ENCODE measurements at places on chromosomes 16 and 17.

- DNase-seq, result no peak
Observed at GRCh38 chr16:85464383-85465305, 148.5 kb upstream of the GSE1 start.

- DNase-seq, result no peak
Observed at GRCh38 chr17:31806921-31807320, 52.1 kb downstream of the COPRS start.

DNA sequence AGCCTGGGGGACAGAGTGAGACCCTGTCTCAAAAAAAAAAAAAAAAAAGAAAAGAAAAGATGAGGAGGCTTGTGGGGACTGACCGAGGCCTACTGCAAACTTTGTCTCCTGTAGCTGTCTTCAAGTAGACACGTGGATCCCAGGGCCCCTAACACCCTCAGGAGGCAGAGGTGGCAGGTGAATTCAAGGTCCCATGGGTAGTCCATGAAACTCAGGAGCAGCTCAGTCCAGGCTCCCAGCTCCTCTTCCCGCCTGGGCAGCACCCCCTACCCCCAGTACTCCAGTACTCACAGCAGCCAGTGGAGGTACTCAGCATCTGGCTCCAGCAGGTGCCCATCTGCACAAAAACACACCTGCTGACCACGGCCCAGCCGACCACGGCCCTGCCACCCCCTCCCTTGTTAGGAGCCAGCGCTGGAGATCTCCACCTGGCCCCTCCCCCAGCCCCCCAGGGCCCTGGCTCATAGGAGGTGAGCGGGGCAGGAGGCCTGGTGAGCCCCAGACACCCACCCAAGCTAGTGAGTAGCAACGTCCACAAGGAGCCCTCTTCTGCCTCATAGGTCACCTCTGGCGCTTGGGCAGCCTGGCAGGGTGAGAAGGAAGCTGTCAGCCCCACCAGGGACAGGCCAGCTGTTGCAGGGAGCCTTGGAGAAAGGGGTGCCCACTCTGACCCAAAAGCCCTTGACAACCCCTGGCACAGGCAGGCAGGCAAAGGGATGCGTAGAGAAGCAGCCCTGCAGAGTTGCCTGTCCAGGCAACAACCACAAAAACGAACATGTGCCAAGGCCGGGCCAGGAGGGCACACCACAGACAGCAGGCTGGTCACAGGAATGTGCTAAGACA, 3.8 kb downstream of the MRPL38 start:
- DNase-seq, result no peak

- DNase-seq, result peak; percentile 31
Observed at GRCh38 chr17:75619506-75620431, 13.5 kb upstream of the SMIM5 start.

GRCh38 chr16:17275076-17276009, 195.4 kb downstream of the XYLT1 start:
- no peak for DNase-seq

DNA sequence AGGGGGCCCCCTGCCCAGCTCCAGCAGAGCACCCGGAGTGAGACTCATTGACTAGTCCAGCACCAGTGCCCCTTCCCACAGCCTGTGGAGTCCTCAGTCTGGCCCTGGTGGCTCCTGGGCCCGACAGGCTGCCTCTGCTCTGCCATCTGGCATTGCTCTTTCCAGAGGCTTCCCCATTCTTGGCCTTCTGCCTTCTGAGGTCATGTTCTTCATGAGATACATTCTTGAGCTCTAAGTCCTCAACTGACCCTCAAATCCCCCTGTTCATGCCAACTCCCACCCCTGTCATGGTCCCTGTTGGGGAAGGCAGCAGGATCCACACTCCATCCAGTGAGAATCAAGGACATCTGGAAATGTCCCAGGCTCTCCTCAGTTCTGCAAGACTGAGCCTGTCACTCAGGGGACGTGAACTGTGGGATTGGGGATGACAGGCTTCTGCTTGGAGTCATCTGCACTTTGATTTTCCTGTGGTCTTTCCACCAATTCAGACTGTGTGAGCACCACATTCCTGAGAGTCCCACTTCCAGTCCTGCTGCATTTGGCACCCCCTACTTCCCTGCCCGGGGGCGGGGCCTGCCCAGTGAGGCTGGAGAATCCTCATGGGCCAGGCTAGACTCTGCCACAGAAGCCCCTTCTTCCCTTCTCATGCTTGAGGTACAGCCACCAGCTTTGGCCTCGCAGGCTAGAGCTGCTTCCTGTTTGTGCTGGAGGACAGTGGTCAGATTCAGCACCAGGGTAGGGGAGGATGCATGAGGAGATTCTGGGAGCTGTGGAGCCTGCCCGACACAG, 2.7 kb downstream of the TRPV2 start:
- DNase-seq, result no peak

GRCh38 chr16:67451061-67451703, 20.3 kb downstream of the HSD11B2 start:
- no peak for DNase-seq

DNA sequence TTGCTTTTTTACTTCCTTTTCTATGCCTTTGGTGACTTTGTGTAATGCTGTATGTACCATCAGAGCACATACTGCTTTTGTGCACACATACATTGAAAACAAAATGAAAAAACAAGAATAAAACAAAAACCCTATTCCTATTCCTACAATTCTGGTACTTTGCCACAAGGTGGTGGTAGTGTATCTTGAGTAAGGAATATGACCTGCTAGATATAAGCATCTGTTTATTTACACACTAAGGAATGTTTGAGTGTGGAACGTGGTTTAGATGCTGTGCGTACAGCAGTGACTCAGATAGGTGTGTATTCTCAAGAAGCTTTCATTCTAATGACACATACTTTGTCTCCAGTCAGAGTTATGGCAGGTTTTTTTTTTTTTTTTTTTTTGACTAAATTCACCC, 606.2 kb downstream of the WWOX start:
- no peak for DNase-seq

- DNase-seq, result no peak
Observed at GRCh38 chr17:40330850-40331470, 22.0 kb downstream of the RARA start.

DNA sequence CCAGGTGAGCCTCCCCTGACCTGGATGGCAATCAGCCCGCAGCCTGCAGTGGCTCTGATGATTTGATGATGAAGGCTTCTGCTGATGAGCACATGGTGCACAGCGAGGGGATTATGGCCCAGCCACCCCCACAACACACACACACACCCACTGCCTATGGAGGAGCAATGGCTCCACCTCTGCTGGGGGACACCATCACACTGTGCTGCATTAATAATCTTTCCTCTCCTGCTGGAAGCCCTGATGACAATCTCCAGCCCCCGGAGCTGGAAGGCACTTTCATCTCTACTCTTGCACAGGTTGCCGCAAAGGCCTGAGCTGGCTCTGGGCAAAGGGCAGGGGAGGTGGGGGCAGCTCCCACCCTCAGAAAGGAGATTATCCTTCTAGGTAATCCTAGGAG, 79.9 kb downstream of the PLXDC1 start:
- DNase-seq, result no peak

DNA sequence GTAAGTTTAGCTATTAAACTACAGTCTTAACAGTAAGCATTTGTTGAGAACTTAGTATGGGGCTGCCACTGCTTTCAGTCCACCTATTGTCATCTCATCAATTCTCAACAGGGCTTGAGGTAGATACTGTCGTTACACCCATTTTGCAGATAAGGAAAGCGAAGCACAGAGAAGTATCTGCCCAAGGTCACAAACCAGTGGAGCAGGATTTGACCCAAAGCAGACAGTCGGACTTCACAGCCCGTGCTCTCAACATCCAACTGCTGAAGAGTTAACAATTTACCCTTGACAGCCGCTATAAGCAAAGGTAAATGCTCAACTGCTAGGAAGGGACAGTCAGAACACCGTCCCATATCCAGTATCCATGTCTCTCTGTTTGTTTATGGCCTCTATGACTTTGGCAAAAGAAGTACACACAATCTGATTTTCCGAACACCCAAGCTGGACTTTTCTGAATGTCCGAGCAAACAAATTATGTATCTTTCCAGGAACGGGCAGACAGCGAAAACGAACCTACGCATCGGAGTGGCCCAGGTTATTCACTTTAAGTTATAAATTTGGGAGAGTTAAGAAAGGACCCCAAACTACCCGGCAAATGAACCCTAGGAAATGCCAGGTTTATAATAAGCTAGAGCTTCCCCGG, 1.2 kb downstream of the SIAH1 start:
- no peak for DNase-seq

- DNase-seq, result no peak
Observed at GRCh38 chr17:66714046-66715023, 120.6 kb upstream of the CACNG5 start.

GRCh38 chr16:86740906-86741799, 162.8 kb downstream of the FOXL1 start:
- DNase-seq, result no peak

- DNase-seq, result no peak
Observed at GRCh38 chr16:87125206-87126155, 191.7 kb downstream of the C16orf95 start.

DNA sequence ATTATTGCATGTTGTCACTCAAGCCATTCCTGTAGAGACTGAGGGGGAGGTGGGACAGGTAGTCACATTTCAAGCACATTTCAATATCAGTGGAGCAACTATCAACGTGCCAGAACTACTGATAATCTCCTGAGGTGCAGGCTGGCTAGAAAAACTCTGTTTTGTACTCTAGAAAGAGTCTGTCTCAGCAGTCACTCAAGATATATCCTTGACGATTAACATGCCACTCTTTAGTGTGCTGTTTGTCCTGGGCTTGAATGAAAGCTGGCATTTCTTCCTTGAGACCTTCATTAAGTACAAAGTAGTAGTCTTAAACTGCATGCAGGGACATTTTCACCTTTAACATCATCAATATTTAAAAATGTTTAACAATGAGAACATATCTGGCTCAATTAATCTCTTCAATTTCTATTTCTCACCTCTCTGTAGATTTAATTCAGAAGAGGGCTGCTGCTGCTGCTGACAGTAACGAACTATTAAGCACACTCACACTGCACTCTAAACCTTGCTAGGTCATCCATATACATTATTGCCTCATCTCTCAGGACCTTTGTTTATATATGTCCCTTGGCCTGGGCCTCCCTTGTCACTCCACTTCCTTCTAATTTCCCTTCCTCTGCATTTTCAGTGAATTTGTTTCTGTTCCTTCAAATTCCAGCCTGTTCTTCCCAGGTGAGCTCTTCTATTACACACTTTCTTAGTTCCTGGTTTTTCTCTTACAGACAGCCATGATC, 412.0 kb downstream of the HAPSTR1 start:
- no peak for DNase-seq

GRCh38 chr17:35129154-35129972, 7.9 kb downstream of the FNDC8 start:
- no peak for DNase-seq

DNA sequence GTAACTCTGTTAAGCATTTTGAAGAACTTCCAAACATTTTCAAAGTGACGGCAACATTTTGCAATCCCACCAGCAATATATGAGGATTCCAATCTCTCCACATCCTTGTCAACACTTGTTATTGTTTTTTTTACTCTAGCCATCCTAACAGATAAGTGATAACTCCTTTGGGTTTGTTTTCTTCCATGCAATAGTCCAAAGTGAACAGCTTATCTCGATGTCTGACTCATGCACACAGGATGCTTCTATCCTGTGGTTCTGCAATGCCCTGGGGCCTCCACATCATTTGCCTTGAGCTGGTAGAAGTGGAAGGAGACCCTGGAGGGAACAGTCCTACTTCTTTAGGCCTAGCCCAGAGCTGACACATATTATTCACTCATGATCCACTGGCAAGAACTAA, 13.0 kb downstream of the TLE7 start:
- no peak for DNase-seq

DNA sequence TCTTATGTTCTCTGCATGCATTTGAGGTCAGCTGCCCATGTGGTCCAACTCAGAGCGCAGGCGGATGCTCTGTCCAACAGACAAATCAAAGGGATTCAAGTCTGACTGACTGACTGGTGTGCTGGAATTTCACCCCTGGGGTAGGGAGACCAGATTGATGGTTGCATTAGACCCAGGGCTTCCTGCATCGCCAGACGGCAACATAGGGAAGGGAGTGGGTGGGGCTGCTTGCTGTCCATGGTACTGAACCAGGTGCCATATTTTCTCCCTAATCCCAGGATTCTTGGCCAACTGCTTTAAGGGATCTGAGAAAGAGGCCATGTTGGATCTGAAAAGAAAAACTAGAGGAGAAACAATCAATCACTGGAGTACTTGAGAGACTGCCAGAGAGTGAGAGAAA, 332.0 kb downstream of the XYLT1 start:
- DNase-seq, result no peak

GRCh38 chr17:51997723-51998122, 160.8 kb downstream of the CA10 start:
- DNase-seq, result no peak

DNA sequence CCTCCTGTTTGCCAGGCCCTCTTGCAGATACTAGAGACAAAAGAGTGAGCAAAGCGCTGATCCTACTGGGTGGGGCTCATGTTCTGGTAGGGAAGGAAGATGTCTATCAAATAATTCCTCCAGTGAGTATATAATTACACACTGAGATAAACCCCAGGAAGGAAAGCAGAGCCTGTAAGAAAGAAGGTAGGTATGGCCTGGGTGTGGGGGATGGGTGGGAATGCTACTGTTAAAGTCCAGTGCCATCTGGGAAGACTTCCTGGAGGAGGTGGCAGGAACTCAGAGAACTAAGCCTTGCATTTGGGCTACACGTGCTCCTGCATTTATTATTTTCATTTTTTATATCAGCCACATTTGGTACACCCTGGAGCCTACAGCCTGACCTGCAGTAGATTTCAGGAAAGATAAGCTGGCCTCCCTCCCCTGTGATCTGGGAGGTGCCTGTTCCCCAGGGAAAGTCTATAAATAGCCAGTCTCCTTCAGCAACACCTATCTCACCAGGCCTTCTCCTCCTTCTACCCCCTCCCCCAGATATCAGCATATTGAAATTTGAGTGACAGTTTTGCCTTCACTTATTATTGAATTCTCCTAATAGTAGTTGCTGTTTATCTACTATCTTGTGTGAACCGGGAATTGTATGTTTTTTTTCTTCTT, 11.5 kb downstream of the ATP2C2 start:
- DNase-seq, result no peak

GRCh38 chr16:53605831-53606400, 97.7 kb downstream of the RPGRIP1L start:
- DNase-seq, result no peak

All from activated naive CD4-positive, alpha-beta T cell treated with anti-CD3 and anti-CD28 coated beads, Interleukin-2, amount 50 U/mL, for 72 hours (primary cell).